Stimulated activated CD4-positive, alpha-beta T cell treated with anti-CD3 and anti-CD28 coated beads, TNF-alpha, amount 100 ng/mL, for 48 hours (primary cell): ENCODE measurements at places on chromosomes 4 and X.

- no peak for DNase-seq
Observed at GRCh38 chr4:7781366-7781765, 158.3 kb downstream of the AFAP1 start.

DNA sequence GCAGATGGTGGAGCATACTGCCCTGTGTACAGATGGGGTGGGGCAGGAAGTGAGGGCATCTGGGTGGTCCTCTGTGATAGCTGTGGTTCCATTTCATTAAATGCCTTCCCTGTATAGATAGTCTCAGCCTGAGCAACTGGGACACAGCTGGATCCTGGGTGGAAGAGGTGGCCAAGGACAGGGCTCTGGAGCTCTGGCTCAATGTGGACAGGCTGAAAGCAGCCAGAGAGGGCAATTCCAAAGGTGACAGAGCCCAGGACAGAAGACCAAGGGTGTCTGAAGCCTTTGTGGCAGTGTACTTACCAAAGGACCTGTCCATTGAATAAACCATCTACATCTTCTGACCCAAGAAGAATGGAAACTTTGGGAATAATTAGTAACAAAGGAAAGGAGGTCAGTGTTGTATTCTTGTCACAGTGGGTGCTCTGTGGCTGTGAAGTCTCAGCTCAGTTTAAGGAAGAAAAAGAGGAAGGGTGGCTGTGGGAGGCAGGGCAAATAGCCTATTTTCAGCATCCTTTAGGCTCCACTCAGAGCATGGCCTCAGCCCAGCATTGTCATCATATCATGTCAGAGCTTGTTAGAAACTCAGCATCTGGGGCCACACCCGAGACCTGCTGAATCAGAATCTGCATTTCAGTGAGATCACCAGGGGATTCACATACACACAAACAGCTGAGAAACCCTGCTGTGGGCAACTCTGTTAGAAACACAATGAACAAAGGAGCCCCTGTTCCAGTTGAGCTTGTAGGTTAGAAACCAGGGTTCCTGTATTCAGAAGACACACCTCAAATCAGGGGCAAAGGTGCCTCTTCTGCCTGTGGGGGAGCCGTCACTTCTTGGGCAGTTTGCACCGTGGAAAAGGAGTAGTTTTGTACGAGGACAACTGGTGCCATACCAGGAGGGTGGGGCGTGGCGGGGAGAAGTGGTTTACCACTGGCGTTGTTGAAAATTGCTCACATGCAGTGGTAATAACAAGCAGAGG lies 168.6 kb downstream of the PTTG2 start:
- peak; percentile 52 for DNase-seq

DNA sequence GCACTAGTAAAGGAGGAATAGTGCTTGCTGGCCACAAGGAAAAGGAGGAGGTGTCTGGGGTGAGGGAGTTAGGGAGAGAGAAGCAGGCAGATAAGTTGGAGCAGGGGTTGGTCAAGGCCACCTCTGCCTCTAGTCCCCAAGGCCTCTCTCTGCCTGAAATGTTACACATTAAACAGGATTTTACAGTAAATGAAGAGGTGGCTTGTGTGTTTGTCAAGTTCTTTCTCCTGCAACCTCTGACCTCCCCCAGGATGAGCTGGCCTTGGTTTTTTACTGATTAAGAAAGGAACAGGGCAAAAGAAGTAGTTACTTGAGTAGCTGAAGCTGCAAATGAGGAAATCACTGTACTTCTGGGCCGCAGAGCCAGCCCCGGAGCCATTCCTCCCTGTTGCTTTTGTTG lies 2.0 kb downstream of the GJB1 start:
- DNase-seq: no peak

DNA sequence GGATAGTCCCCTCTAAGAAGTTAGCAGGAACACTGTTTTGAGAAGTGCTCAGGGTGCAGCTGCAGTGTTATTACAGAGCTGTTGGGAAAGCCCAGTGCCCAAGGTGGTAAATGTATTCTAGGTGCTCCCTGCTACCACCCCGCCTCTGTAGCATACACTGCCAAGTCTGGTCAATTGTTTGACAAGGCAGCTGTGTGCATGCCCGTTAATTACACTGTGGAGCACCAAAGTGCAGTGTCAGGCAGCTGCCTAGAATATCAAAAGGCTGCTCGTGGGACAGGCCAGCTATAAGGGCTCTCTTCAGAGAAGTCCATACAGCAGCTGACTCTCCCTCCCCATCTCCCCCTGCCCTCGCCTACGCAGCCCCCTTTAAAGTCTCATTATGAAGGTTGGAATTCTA lies 99.9 kb upstream of the KLHL13 start:
- no peak for DNase-seq

DNA sequence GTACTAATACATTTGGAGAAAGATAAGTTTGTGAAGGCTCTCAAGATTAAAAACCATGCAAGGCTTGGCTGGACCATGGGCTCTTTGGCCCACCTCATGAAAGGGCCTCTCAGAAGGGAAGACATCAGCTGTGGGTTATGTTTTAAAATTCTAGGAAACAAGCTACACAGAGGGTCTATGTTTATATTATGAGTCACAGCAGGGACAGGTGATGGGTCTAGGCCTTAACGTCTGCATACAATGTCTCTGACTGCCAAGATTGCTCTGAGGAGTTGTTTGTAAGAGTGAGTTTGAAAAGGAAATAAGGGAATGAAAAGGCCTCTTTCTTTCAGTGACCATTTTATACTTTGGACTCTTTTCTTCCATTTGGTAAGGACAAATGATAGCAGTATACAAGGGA lies 77.0 kb upstream of the ARMCX2 start:
- DNase-seq: no peak
